Endothelial cell of umbilical vein (primary cell): ENCODE measurements at places on chromosomes 4 and X. TPM values are rescaled to one million over a fixed set of nuclear protein-coding genes. Genes with fewer than 3 reads are reported as not detected.

Gene PABPC5
- 0.05 and 0.07 TPM in 2 replicates for polyA plus RNA-seq

- no peak for DNase-seq
Observed at GRCh38 chr4:8710416-8710815, 117.9 kb downstream of the CPZ start.

DNA sequence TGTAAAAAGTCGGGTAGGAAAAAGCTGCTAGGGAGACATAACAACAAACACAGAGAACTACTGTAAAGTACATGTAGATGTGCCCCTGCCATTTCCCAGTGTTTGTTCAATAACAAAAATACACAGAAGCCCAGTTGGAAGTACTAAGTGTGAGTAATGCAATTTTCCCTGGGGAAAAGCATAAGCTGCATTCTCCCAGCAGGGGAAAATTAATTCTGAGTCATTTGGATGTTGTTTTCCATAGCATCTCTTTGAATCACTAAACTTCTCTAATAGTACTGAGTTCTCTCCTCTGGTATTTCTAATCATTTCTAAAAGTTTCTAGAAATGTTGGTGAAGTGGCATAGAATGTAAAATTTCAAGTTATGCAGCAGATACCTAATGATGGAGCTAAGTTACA is 1114.9 kb downstream of the C4orf33 start:
- peak; percentile 56 for DNase-seq

DNA sequence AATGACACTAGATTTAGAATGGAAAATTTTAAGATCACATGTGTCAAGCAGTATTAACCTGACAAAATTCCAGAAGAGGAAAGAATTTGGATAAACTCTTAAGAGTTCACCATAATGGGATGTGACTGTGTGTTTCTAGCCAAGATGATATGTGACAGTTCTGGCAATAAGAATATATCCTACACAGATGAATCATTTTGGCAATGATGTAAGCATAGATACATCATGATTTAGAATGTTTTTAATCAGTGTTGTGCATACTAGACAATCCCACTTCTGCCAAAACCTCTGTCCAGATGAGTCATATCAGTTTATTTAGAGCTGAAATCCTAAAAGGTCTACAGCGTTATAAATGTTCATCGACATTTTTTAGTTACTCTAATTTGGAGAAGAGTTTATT is 48.8 kb downstream of the PTCHD1 start:
- DNase-seq, result no peak
